Activated CD4-positive, alpha-beta T cell treated with anti-CD3 and anti-CD28 coated beads, Interleukin-2, amount 50 U/mL, for 16 hours (primary cell): ENCODE measurements at places on chromosomes 5 and 9.

GRCh38 chr5:5189051-5189430 lies 48.9 kb downstream of the ADAMTS16 start:
- DNase-seq, result no peak

GRCh38 chr9:70406434-70406862 lies 8.0 kb downstream of the KLF9 start:
- DNase-seq, result peak; percentile 49

DNA sequence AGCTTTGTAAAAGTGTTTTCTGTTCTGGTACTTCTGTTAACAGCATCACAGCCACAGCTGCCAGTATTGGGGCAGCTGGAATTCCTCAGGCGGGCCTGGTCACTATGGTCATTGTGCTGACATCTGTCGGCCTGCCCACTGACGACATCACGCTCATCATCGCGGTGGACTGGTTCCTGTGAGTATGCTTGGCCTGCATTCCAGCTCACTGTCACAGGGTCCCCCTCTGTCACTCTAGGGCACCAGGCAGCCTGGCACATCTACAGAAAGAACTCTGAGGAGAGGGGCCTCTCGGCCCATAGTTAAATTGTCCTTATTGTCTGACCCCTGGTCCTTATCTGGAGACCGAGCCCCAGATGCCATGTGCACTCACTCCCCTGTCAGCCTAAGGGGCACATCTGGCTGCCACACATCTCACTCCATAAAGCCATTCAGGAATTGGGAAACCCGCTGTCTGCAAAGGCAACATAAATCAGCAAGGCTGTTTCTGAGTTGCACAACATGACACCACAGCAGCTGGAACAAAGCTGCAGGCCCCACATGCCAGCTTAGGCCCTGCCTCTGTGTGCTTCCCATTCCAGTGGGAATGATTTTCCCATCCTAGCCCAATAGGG lies 77.5 kb downstream of the SLC1A3 start:
- no peak for DNase-seq

GRCh38 chr9:98135558-98135934 lies 16.5 kb upstream of the TRIM14 start:
- no peak for DNase-seq

- no peak for DNase-seq
These were observed 8.5 kb downstream of the KLF9 start for GRCh38 chr9:70405808-70406433.

DNA sequence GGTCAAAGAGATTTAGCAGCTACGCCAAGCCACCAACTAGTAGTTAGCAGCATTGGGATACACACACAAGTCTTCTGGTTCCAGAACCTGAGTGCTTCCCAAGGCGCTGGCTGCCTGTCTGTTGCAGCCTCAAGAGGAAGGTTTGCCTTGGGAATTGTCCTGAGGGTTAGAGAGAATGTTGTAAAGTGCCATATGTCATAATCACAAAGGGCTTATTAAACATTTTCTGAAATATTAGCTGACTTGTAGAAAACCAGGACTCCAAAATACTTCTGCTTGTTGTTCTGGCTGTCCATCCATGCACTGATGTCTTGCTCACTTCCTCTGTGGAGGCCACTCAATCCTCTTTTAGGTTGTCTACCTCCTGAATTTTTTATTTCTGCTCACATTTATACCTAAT lies 46.3 kb downstream of the SLC36A1 start:
- DNase-seq, result no peak

DNA sequence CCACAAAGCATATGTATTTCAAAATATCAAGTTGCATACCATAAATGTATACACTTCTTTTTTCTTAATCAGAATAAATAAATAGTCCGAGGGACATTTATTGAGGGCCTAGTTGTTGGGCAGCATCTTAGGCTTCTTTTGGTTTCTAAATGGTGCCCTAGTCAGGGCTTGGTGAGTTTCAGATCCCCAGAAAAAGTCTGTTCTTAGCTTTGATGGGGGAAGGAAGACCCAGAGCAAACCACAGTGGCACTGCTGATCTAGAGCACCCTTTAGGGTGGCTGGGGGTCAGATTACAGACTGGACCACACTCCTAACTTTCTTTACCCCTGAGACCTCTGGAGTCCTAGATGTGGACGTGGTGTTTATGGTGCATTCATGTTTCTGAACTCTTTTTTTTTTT lies 97.8 kb downstream of the C9orf152 start:
- no peak for DNase-seq

DNA sequence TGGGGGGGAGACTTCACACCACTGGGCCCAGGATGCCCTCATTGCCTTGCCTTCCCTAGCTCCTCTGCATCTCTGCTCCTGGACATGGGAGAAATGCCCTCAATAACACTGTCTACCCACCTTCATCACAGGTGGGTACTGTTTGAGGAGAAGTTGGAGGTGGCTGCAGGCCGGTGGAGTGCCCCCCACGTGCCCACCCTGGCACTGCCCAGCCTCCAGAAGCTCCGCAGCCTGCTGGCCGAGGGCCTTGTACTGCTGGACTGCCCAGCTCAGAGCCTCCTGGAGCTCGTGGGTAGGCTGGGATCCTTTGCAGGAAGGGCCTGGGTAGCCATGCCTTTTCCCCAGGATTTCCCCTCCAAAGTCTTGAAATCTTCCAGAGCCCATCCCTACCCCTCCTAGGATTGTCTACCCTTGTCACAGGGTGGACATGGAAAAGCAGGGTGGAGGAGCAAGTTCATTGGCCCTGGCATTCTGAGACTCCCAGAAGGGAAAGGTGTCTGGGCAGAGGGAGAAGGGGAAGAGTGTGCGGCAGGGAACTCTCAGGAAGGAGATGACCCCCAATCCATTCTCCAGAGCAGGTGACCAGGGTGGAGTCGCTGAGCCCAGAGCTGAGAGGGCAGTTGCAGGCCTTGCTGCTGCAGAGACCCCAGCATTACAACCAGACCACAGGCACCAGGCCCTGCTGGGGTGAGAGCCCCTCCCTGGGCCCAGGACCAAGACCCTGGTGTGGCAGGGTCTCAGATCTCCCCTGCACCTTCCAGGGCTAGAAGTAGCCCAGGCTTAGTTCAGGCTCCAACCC lies 886 bp downstream of the SLC4A9 start:
- DNase-seq, result no peak

DNA sequence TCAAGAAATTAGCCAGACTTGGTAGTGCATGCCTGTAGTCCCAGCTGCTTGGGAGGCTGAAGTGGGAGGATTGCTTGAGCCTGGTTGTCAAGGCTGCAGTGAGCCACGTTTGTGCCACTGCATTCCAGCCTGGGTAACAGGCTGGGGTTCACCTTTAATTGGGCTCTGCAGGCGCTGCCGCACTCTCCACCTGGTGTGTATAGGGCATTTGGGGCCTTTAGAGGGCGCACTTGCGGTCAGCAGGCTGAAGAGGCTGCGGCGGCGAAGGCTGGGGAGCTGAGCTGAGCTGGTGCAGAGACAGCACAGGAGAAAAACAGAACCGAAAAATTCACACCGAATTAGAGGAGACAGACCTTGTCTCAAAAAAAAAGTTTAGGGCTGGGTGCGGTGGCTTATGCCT lies 31.2 kb downstream of the CDK7 start:
- no peak for DNase-seq

- no peak for DNase-seq
These were observed 320 bp downstream of the PCDHB1 start for GRCh38 chr5:141051521-141051866.

- no peak for DNase-seq
These were observed 215.3 kb downstream of the SLIT3 start for GRCh38 chr5:169085636-169086035.

GRCh38 chr5:171365351-171365750 lies 22.3 kb upstream of the NPM1 start:
- no peak for DNase-seq

DNA sequence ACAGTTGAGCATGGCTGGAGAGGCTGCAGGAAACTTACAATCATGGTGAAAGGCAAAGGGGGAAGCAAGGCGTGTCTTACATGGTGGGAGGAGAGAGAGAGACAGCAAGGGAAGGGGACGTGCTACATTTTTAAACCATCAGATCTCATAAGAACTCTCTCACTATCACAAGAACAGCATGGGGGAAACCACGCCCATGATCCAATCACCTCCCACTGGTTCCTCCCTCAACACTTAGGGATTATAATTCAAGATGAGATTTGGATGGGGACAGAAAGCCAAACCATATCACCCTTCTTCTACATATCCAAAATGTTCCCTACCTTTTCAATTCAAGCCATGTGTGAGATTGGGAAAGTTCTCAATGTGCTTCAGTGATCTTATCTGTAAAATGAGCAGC lies 22.9 kb upstream of the GLRX start:
- DNase-seq, result no peak

- no peak for DNase-seq
These were observed 36.2 kb downstream of the GRIN3A start for GRCh38 chr9:101702257-101702656.

DNA sequence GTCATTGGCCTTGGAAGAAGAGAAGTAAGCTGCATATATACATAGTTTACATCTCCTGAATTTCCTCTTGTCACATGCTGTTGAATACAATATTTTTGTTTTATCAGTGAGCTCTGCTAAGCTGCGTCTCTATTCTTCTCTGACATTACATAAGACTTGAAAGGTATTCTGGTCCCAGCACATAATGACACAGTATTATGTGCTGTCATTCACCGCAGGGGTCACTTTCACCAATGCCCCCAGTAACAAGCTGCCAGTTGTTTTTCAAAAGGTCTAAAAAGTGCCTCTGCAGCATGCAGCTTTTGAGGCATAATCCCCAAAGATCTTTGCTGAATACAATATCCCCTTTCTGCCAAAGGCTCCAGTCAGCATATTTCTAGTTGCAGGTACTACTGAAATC lies 349.0 kb upstream of the FAM174A start:
- no peak for DNase-seq

GRCh38 chr5:83503662-83504061 lies 32.1 kb downstream of the VCAN start:
- DNase-seq, result no peak

DNA sequence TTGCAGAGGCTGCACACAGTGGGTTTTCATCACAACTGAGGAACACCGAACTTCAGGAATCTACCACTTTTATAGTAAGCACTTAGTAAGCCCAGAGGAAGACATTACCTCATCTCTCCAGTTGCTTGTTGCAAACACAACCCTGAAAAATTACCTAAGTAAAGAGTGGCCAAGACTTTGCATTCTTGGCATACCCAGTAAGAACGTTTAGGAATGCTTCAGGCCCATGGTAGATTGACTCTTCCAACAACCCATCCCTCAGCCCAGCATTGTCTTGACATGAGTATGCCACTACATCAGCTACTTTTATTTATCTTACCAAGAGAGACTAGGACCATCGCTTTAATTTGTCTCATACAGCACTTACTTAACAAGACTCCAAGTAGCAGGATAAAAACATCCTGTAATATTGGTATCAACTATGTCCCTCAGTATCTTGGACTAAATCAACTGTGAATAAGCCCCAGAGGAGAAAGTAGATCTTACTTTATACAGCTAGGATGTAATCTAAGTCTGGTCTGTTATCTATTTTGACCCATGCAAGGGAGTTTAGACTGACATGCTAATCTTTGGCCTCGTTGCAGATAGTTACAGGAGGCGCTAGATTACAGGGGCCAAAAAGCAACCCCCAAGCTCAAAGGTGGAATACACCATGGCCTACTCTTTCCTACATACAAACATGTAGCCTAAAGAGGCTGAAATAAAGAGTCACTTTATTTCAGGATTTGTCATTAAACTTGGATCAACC lies 114.9 kb downstream of the INVS start:
- no peak for DNase-seq

DNA sequence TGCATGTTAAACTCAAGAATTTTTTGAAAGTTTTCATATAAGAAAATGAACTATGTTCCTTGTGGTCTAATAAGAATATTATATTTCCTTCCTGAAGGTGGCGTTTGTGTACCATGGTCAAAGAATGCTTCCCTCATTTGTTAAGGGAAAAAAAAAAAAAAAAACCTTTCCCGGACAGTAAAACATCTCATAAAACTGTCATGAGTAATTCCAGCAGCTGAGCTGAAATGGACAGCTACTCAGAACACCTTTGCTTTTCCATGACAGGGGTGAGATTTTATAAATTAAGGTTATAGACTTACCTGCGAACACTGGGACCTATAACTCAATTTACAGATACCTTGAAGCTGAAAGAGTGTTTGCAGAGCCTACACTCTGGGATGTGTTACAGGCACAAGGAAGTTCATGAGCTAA lies 113.2 kb upstream of the RANBP3L start:
- no peak for DNase-seq

DNA sequence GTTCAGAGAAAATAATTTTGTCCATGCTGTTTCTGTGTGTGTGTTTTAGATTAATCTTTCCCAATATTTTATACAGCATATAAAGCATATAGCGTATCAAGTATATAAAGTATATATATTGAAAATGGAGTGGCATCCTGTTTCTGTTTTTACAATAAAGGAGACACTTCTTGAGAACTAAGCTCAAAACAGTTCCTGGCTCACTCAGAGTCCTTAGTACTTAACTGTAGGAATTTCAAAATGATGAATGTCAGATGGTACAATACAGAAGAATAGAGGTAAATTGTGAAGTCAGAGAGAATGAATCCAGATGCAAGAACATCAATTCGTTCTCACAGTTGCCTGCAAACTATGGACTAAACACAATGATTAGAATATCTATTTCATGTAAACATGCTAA lies 68.7 kb upstream of the TAS2R1 start:
- no peak for DNase-seq
